ENCODE measurements at places on chromosomes 2 and 18.

- H3K27me3 ChIP-seq = no peaks in the 10 kb centered on the region
- H3K36me3 ChIP-seq = no peaks in the 10 kb centered on the region
- no peaks in the 10 kb centered on the region for H3K4me1 ChIP-seq
- H3K4me3 ChIP-seq = no peak overlapping the region
- DNase-seq = no peak
Measured at GRCh38 chr18:25275412-25276001, 76.5 kb downstream of the ZNF521 start.

- no peak overlapping the region for H3K4me3 ChIP-seq
- no peak for DNase-seq
- no peaks in the 10 kb centered on the region for H3K4me1 ChIP-seq
- no peaks in the 10 kb centered on the region for H3K36me3 ChIP-seq
- H3K27ac ChIP-seq = no peak overlapping the region
Measured at GRCh38 chr2:46763861-46764260, 151.7 kb downstream of the MCFD2 start.

DNA sequence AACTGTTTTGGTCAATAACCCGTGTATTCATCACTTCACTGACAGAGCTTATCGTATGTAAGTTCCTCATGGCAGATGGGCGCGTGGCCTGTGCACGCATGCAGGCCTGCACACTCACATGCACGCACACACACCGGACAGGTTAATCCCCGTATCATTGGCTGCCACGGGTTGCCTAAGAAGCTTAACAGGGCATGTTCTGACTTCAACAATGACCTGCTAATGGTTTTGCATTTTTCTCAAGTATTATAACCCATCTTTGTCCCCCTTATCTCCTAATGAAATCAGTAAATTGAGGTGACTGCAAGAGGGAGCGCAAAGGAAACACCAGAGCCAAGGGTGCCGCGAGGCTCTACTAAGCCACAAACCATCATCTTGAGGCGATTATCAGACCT, 399.0 kb upstream of the ID2 start:
- H3K4me1 ChIP-seq = peaks cover 10% of the 10 kb centered on the region
- H3K27ac ChIP-seq = no peak overlapping the region
- no peaks in the 10 kb centered on the region for H3K36me3 ChIP-seq
- H3K4me3 ChIP-seq = no peak overlapping the region

GRCh38 chr2:156476850-156477206, 40.6 kb downstream of the GPD2 start:
- DNase-seq = no peak
- no peak overlapping the region for H3K27ac ChIP-seq
- H3K36me3 ChIP-seq = no peaks in the 10 kb centered on the region
- no peaks in the 10 kb centered on the region for H3K27me3 ChIP-seq
- H3K4me1 ChIP-seq = peaks cover 14% of the 10 kb centered on the region

- no peak for DNase-seq
- no peak overlapping the region for H3K4me3 ChIP-seq
- H3K4me1 ChIP-seq = no peaks in the 10 kb centered on the region
- H3K27me3 ChIP-seq = no peaks in the 10 kb centered on the region
- H3K36me3 ChIP-seq = no peaks in the 10 kb centered on the region
- H3K27ac ChIP-seq = no peak overlapping the region
Measured at GRCh38 chr2:54143780-54144179, 28.4 kb downstream of the ACYP2 start.

DNA sequence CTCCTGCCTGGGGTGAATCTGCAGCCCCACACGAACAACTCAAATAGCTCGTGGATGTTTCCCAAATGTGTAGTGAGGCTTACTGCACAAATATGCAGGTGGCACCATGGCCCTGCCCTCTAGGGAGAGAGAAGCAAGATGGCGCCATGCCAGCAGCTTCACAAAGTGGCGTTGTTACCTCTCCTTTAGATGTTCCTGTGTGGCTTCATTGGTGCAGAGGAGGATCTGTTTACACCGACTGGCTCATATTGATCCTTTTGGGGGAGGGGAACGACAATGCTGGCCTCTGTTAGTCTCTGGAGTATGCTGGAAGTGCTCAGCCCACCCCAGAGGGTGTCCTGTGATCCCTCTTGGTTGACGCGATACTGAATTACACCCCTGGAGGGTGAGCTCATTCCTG, 99.5 kb upstream of the GATA6 start:
- DNase-seq = no peak
- no peak overlapping the region for H3K4me3 ChIP-seq
- no peaks in the 10 kb centered on the region for H3K4me1 ChIP-seq
- H3K27ac ChIP-seq = no peak overlapping the region
- no peaks in the 10 kb centered on the region for H3K36me3 ChIP-seq

- H3K27ac ChIP-seq = no peak overlapping the region
- H3K4me3 ChIP-seq = no peak overlapping the region
- H3K4me1 ChIP-seq = no peaks in the 10 kb centered on the region
- no peaks in the 10 kb centered on the region for H3K36me3 ChIP-seq
- no peaks in the 10 kb centered on the region for H3K27me3 ChIP-seq
Measured at GRCh38 chr2:22904126-22904684, 480.8 kb upstream of the KLHL29 start.

- H3K27ac ChIP-seq = peak overlapping the region; percentile 32
- H3K27me3 ChIP-seq = no peaks in the 10 kb centered on the region
- no peak overlapping the region for H3K4me3 ChIP-seq
- no peak for DNase-seq
Measured at GRCh38 chr2:240972201-240972600, 26.2 kb upstream of the SNED1 start.

DNA sequence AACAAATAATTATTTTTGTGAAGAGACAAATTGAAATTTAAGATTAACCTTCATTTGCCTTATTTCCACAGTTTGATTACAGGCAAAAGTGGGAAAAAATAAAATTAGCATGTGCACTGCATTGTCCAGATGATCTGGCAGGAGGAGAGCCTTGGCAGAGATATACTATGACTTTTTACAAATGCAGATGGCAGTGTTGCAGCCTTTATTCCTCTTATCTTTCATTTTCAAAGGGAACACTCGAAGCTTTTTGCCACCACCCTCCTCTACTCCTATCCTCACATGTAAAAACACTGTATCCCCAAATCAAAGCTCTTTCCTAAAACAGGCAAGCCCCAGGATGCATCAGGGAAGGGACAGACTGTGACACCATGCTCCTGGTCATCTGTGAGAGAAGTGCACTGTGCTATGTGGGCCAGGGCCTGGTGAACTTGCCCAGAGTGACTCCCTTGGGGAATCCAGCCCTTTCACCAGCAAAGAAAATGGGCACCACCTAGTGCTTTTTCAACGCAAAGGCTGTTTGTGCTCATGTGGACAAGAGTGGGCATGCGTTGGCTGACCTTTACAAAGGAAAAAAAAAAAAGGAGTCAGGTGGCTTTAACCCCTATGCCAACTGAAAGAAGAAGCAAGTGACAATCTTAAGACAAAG, 74.7 kb upstream of the ETAA1 start:
- no peak overlapping the region for H3K4me3 ChIP-seq
- no peaks in the 10 kb centered on the region for H3K27me3 ChIP-seq
- DNase-seq = no peak

- H3K27me3 ChIP-seq = no peaks in the 10 kb centered on the region
- DNase-seq = no peak
- no peaks in the 10 kb centered on the region for H3K4me1 ChIP-seq
- H3K4me3 ChIP-seq = no peak overlapping the region
Measured at GRCh38 chr2:201244829-201245228, 15.5 kb upstream of the CASP8 start.

DNA sequence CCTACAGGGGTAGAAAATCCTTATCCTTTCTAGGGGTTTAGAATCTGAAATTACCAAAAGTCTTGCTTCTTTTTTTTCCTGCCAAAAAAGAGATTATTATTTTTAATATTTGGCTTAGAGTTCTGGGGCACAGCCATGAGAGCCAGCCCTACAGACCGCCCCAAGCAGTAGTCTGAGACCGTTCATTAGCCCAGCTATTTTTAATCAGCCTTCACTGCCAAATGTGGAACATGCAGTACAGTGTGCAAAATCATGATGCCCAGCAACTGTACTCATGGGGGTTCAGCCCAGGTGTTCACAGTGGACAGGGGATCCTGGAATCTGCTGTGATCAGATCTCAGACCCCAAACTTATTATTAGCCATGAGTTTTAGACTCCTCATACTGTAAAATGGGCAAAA, 60.4 kb downstream of the GRB14 start:
- H3K4me3 ChIP-seq = no peak overlapping the region
- H3K27ac ChIP-seq = no peak overlapping the region
- H3K4me1 ChIP-seq = no peaks in the 10 kb centered on the region
- no peak for DNase-seq
- H3K27me3 ChIP-seq = no peaks in the 10 kb centered on the region
- H3K36me3 ChIP-seq = no peaks in the 10 kb centered on the region

GRCh38 chr2:96762529-96763311, 2.0 kb downstream of the CNNM4 start:
- peak overlapping the region; percentile 69 for H3K4me3 ChIP-seq
- no peaks in the 10 kb centered on the region for H3K27me3 ChIP-seq
- H3K4me1 ChIP-seq = no peaks in the 10 kb centered on the region
- peak overlapping the region; percentile 80 for H3K27ac ChIP-seq
- H3K36me3 ChIP-seq = no peaks in the 10 kb centered on the region
- DNase-seq = no peak

GRCh38 chr2:187580462-187581124, 26.4 kb upstream of the TFPI start:
- peak overlapping the region; percentile 19 for H3K4me3 ChIP-seq
- no peaks in the 10 kb centered on the region for H3K4me1 ChIP-seq
- H3K27ac ChIP-seq = no peak overlapping the region
- DNase-seq = no peak
- H3K27me3 ChIP-seq = no peaks in the 10 kb centered on the region

GRCh38 chr2:238925281-238925680, 77.4 kb downstream of the TWIST2 start:
- no peak overlapping the region for H3K27ac ChIP-seq
- no peak for DNase-seq

- no peaks in the 10 kb centered on the region for H3K36me3 ChIP-seq
- H3K27me3 ChIP-seq = no peaks in the 10 kb centered on the region
- H3K27ac ChIP-seq = no peak overlapping the region
- DNase-seq = no peak
Measured at GRCh38 chr2:64259312-64259711, 115.1 kb upstream of the PELI1 start.

GRCh38 chr2:51344886-51345285, 313.0 kb upstream of the NRXN1 start:
- H3K36me3 ChIP-seq = no peaks in the 10 kb centered on the region
- no peaks in the 10 kb centered on the region for H3K27me3 ChIP-seq
- no peaks in the 10 kb centered on the region for H3K4me1 ChIP-seq
- H3K4me3 ChIP-seq = no peak overlapping the region
- no peak overlapping the region for H3K27ac ChIP-seq
- no peak for DNase-seq

DNA sequence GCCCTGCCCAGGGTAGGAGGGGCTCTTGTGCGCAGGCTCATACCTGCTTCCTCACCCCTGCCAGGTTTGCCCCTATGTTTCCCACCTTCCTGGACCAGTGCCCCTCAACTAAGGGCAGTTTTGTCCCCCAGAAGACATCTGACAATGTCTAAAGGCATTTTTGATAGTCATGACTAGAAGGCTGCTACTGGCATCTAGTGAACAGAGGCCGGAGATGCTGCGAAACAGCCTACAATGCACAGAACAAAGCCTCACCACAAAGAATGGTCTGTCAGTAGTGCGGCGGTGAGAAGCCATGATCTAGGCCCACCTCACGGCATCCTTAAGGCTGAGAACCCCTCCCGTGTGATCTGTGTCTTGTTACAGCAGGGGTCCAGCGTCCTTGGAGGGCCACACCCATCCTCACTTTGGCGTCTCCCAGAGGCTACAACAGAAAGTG, 96.0 kb downstream of the TMEM17 start:
- H3K27me3 ChIP-seq = no peaks in the 10 kb centered on the region
- no peaks in the 10 kb centered on the region for H3K36me3 ChIP-seq
- H3K4me3 ChIP-seq = no peak overlapping the region
- peak overlapping the region; percentile 53 for H3K27ac ChIP-seq
- DNase-seq = no peak

DNA sequence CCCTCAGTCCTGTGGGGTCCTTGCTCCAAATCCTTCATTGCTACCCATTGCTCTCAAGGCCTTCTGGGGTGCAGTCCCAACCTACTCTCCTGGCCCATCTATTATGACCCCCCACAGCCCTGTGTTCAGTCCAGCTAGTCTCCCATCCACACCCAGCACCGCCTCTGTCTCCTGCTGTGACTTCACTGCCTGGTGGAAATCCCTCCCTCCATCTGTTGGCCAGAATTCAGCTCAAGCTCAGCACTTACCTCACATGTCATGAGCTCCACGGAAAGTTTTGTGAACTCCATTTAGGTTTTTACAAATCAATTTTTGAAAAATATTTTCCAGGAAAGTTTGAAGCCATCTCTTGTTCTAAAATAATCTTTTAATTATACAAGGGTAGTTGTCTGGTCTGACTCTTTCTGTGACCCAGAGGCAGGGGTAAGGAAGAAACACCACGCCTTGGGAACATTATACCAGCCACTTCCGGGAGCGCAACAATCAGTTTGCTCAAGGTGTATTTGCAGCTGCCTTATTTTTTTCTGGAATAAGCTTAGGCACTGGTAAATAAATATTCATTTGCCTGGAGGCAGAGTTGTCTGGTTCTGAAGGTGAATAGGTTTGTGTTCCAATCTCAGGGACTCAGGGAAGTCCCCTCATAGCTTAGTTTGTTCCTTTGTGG, 110.8 kb downstream of the VIT start:
- peaks cover 44% of the 10 kb centered on the region for H3K36me3 ChIP-seq
- no peak overlapping the region for H3K4me3 ChIP-seq
- H3K27ac ChIP-seq = no peak overlapping the region

- no peaks in the 10 kb centered on the region for H3K4me1 ChIP-seq
- H3K4me3 ChIP-seq = no peak overlapping the region
- peak overlapping the region; percentile 66 for H3K27ac ChIP-seq
- no peak for DNase-seq
- H3K36me3 ChIP-seq = no peaks in the 10 kb centered on the region
Measured at GRCh38 chr2:46779447-46779941, 136.1 kb downstream of the MCFD2 start.

GRCh38 chr2:181231886-181232621, 225.1 kb upstream of the ITGA4 start:
- DNase-seq = no peak
- no peaks in the 10 kb centered on the region for H3K4me1 ChIP-seq
- H3K27me3 ChIP-seq = no peaks in the 10 kb centered on the region
- H3K27ac ChIP-seq = no peak overlapping the region
- H3K4me3 ChIP-seq = no peak overlapping the region
